Activated CD8-positive, alpha-beta memory T cell treated with anti-CD3 and anti-CD28 coated beads for 24 hours (primary cell): ENCODE measurements at places on chromosomes 5 and 9.
A peak's percentile ranks its signal among the peaks of the same experiment; 100 is the strongest.

GRCh38 chr5:141382469-141383294 lies at the start of gene PCDHGA7:
Gene PCDHGA7 (plus strand): TSS chr5:141382742. CDS start chr5:141382900, 158 bp downstream.
- no peak for DNase-seq

- DNase-seq: no peak
Observed at GRCh38 chr5:68949256-68949655, 144.6 kb upstream of the SLC30A5 start.

DNA sequence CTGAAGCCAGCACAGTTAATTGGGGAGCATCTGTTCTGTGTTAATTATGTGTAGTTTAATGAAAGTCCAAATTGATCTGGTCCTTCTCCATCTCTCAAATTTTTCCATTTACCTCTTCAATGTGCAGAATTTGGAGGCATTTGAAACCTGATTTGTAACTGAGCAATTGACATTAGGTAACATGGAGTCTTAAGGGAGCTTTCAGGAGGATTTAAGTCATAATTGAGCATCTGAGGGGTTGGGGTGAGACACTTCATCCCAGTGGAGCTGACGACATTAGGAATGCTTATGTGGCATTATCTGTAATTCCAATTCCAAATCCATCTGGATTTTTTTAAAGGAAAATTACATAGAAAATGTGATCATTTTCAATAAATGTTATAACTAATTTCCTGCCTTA lies 1015.9 kb downstream of the TLE1 start:
- no peak for DNase-seq

DNA sequence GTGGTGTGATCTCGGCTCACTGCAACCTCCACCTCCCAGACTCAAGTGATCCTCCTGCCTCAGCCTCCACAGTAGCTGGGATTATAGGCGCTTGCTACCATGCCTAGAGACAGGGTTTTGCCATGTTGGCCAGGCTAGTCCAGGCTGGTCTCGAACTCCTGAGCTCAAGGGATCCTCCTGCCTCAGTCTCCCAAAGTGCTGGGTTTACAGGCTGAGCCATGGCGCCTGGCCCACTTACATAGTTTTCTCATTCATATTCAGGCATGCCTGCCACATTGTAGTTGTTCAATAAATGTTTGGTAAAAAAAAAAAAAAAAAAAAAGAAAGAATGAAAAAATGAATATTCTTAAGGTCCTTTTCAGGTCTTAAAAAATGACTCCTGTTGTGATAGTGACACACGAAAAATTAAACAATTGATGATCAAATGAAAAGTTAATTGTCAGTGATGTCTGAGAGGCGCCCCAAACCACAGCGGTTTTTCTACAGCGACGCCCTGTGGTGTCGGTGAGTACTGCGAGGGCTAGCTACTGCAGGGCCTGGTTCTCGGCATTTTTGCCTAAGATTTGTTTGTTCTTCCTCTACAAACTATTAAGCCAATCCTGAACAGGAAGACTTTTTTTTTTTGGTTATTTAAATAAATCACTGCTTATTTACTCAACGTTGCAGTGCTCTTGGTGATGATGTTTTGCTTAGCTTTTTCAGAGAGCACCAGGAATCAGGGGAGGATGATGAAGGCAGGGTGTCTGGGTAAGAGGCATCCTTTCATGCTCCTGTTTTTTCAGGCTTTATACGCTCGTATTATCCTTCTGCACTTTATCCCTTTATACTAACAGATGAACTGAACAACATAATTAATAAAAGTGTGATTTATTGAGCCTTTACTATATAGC lies 67.0 kb upstream of the DPYSL3 start:
- DNase-seq: peak; percentile 61

GRCh38 chr9:8616414-8616813 lies 816.8 kb upstream of the DMAC1 start:
- no peak for DNase-seq

GRCh38 chr5:170097934-170098333 lies 7.8 kb upstream of the FOXI1 start:
- DNase-seq: no peak

DNA sequence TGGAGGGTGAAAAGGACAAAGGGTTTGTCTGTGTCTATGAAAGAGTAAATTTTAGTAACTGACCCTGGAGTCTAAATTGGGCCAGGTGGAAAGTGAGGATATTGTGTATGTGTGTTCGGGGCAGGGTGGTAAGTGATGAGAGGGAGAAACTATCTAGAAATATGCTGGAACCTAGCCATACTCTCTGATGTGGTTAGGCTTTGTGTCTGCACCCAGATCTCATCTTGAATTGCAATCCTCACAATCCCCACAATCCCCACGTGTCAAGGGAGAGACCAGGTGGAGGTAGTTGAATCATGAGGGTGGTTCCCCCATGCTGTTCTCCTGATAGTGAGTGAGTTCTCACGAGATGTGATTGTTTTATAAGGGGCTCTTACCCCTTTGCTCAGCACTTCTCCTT lies 60.6 kb downstream of the COMMD10 start:
- DNase-seq: no peak

GRCh38 chr5:98108497-98108896 lies 665.0 kb upstream of the RGMB start:
- DNase-seq: no peak
